Calu3 (cell line): ENCODE measurements at places on chromosomes 6 and 20. TPM values are rescaled to one million over a fixed set of nuclear protein-coding genes. Genes with fewer than 3 reads are reported as not detected.

DNA sequence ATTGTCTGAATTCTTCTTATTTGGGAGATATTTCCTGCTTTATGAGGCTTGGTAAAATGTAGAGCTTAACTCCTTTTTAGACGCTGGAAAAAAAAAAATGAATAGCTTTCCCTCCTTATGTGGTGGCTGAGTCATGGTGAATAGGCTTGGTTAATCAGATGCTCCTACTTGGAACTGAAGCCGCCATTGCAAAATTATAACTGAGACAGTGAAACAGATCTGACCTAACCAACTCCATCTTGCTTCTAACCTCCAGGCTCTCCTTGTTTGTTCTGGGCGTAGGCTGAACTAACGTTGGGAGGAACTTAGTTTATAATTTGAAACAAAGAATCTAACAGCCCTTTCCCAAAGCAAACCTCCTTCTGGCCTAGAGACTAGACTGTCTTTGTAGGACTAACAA is 43.2 kb upstream of the PLCB4 start:
- H3K36me3 ChIP-seq, result peaks cover 5% of the 10 kb centered on the region
- DNase-seq, result no peak
- H3K4me3 ChIP-seq, result no peak overlapping the region
- H3K27me3 ChIP-seq, result no peaks in the 10 kb centered on the region

DNA sequence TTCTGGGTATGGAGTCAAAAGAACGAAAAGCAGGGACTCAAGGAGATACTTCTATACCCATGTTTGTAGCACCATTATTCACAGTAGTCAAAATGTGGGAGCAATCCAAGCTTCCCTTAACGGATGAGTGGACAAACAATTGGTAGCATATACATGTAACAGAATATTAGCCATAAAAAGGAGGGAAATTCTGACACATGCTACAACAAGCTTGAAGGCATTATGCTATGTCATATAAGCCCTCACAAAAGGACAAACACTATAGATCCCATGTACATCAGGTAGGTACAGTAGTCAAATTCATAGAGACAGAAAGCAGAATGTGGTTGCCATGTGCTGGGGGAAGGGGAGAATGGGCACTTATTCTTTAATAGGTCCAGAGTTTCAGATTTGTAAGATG is 37.6 kb downstream of the CDK19 start:
- no peaks in the 10 kb centered on the region for H3K27me3 ChIP-seq
- no peaks in the 10 kb centered on the region for H3K36me3 ChIP-seq
- H3K4me3 ChIP-seq, result no peak overlapping the region
- H3K27ac ChIP-seq, result no peak overlapping the region
- DNase-seq, result no peak
- no peaks in the 10 kb centered on the region for H3K4me1 ChIP-seq

- no peaks in the 10 kb centered on the region for H3K27me3 ChIP-seq
- no peak overlapping the region for H3K4me3 ChIP-seq
- no peak overlapping the region for H3K27ac ChIP-seq
- DNase-seq, result no peak
These were observed 53.6 kb upstream of the TNFAIP3 start for GRCh38 chr6:137813308-137813970.

GRCh38 chr6:45677381-45678284 is 299.9 kb upstream of the SUPT3H start:
- no peak overlapping the region for H3K27ac ChIP-seq
- DNase-seq, result peak; percentile 44
- no peaks in the 10 kb centered on the region for H3K27me3 ChIP-seq

DNA sequence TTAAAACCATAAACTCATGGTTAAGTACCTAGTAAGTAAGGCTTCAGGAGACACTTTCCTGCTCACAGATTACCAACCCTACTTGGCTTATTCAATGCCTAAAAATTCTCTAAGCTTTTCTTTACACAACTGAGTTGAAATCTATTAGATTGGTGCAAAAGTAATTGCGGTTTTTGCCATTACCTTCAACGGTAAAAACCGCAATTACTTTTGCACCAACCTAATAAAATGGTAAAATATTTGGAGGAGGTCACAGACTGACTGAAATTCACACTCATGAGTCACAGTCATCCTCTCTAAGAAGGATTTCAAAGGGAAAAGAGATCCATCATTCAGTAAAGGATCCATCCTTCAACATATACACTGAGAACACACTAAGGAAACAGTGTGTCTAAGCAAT is 25.9 kb downstream of the PKHD1 start:
- no peak overlapping the region for H3K27ac ChIP-seq
- H3K27me3 ChIP-seq, result no peaks in the 10 kb centered on the region
- H3K36me3 ChIP-seq, result peaks cover 40% of the 10 kb centered on the region
- no peak for DNase-seq
- H3K4me3 ChIP-seq, result no peak overlapping the region

DNA sequence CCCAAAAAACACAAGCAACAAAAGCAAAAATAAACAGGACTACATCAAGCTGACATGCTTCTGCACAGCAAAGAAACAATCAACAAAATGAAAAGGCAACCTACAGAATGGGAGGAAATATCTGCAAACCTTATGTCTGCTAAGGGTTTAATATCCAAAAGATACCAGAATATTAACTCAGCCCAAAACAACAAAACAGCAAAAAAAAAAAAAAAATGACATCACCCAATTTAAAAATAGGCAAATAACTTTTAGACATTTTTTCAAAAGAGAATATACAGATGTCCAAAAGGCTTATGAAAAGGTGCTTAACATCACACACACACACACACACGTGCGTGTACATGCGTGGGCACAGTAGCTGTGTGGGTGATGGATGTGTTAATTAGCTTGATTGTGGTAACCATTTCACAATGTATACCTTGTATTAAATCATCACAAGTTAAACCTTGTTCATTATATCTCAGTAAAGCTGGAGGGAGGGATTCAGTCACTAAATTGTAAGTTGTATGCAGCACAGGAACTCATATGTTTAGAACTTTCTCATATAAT is 52.4 kb downstream of the QKI start:
- H3K36me3 ChIP-seq, result peaks cover 13% of the 10 kb centered on the region
- peaks cover 25% of the 10 kb centered on the region for H3K4me1 ChIP-seq
- DNase-seq, result no peak
- no peaks in the 10 kb centered on the region for H3K27me3 ChIP-seq
- no peak overlapping the region for H3K4me3 ChIP-seq

GRCh38 chr20:49987015-49987867 is 4.5 kb downstream of the SNAI1 start:
- H3K36me3 ChIP-seq, result peaks cover 21% of the 10 kb centered on the region
- peaks cover 3% of the 10 kb centered on the region for H3K4me1 ChIP-seq
- no peak for DNase-seq
- H3K4me3 ChIP-seq, result no peak overlapping the region
- peaks cover 17% of the 10 kb centered on the region for H3K27me3 ChIP-seq

DNA sequence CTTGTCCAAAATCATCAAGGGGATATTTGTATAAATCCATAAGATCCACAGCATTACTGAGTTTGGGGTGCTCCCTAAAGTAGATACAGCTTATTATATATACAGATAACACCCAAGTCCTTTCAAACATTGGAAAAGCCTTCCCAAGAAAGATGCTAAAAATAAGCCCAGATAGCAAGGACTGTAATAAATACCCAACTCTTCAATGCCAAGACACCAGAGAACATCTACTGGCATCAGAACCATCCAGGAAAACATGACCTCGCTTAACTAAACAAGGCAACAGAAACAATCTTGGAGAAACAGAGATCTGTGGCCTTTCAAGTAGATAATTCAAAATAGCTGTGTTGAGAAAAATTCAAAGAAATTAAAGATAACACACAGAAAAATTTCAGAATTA is 761.4 kb downstream of the GRIK2 start:
- H3K27me3 ChIP-seq, result no peaks in the 10 kb centered on the region
- no peaks in the 10 kb centered on the region for H3K4me1 ChIP-seq
- no peak overlapping the region for H3K4me3 ChIP-seq
- no peak for DNase-seq
- H3K36me3 ChIP-seq, result no peaks in the 10 kb centered on the region

SLCO4A1 gene
- total RNA-seq, result 51.9 and 63.9 TPM in 2 replicates

TSPO2 gene
- total RNA-seq, result not detected in 2 replicates

SSTR4 gene
- not detected in 2 replicates for total RNA-seq

BCLAF1 gene
- 139 and 154 TPM in 2 replicates for total RNA-seq
